Trophoblast cell (in vitro differentiated cells and primary cell): ENCODE measurements at places on chromosomes 13 and 19.

GRCh38 chr19:18440415-18440877 is 2.5 kb upstream of the ISYNA1 start:
- no peak overlapping the region for H3K4me3 ChIP-seq
- peak overlapping the region; percentile 97 for H3K27ac ChIP-seq
- no peak for DNase-seq
- peaks cover 31% of the 10 kb centered on the region for H3K36me3 ChIP-seq
- peaks cover 53% of the 10 kb centered on the region for H3K4me1 ChIP-seq

DNA sequence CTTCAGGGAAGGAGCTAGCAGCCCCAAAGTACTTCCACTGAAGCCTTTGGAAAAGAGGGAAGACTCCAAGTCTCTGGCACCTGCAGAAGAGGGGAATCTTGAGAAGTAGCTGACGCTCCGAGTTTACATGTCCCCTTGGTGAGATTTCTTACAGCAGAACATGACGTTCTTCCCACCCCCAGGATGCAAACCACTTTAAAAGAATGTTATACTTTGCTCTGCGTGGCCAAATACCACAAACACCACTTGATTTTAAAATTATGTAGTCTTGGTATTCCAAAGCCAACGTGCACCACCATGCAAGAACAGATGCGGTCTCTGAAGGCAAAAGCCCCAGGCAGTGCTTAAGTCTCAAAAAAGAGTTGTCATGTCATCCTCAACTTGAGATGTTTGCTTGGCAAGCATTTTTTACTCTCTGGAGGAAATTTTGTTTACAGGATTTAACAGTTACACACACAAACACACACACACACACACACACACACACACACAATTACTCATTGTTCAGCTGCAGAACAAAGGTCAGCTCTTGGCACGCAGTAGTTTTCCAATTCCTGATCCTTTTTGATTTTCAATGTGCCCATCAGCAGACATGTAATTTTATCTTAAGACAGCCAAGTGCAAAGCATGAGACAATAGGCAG is 106.1 kb downstream of the RGCC start:
- H3K4me1 ChIP-seq: peaks cover 5% of the 10 kb centered on the region
- H3K27ac ChIP-seq: no peak overlapping the region
- H3K36me3 ChIP-seq: no peaks in the 10 kb centered on the region
- no peak overlapping the region for H3K4me3 ChIP-seq
- no peaks in the 10 kb centered on the region for H3K27me3 ChIP-seq

- H3K27ac ChIP-seq: no peak overlapping the region
- peak overlapping the region; percentile 95 for H3K4me3 ChIP-seq
- H3K4me1 ChIP-seq: peaks cover 9% of the 10 kb centered on the region
- H3K27me3 ChIP-seq: no peaks in the 10 kb centered on the region
- peaks cover 17% of the 10 kb centered on the region for H3K36me3 ChIP-seq
Observed at GRCh38 chr19:18833141-18833476, 1.4 kb downstream of the UPF1 start.

DNA sequence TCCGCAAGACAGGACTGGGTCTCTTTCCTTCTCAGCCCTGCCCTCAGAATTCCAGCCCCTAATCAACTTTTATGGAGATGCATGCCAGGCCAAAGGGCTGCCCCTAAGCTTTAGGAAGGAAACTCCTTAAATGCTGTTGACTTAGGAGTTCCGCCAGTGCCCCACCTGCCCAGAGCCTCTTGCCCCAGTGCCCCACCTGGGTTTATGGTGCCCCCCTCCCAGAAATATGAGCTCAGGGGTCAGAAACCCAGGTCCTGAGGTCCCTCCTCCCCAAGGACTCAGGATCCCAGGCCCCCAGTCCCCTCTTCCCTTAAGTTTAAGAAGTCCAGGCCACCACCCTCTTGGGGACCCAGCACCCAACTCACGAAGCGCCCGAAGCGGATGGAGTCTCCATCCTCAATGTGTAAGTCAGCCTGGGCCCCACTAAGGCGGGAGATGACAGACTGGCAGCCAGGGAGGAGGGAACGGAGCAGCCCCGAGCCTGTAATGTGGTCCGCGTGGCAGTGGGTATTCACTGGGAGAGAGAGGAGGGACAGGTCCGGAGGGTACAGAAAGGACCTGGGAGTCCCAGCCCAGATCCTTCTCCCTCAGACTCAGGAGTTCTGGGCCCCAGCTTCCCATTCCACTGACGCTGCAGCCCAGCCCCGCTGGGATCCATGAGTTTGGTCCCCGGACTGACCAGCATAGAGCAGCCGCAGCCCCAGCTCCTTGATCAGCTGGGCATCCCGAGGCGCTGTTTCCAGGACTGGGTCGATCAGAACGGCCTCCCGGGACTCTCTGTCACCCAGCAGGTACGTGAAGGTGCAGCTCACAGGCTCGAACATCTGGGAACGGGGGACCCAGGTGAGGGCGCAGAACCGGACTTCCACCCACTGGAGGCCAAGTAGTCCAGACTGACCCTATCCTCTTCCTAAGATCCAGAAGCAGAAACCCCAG is 897 bp downstream of the ETHE1 start:
- H3K27me3 ChIP-seq: no peaks in the 10 kb centered on the region
- H3K27ac ChIP-seq: no peak overlapping the region
- peaks cover 19% of the 10 kb centered on the region for H3K4me1 ChIP-seq
- DNase-seq: peak; percentile 46
- H3K36me3 ChIP-seq: no peaks in the 10 kb centered on the region
- H3K4me3 ChIP-seq: peak overlapping the region; percentile 81

DNA sequence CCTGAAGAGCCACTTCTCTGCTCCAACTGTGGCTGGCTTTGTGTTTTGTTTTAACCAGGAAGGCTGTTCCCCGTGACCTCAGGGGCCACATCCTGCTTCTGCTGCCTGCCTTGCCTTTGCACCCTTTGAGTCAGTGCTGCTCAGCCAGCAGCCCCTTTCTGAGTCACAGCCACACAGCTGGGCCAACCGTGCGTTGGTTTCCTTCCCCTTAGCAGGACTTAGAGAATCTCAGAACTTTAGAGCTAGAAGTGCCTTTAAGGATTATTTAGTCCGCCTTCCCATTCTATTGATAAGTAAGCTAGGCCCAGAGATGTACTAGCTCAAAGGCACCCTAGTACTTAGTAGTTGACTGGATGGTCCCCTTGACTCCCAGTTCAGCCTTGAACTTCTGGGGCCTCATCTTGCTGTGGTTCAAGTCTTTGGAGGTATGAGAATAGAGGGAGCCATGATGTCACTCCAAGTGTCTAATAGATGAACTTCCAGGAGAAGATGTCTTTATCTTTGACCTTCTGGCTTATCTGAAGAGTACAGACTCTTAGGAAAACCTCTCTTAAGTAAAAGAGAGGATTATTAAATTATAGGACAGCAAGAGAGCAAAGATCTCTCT is 8.0 kb downstream of the RGCC start:
- no peaks in the 10 kb centered on the region for H3K27me3 ChIP-seq
- H3K36me3 ChIP-seq: peaks cover 40% of the 10 kb centered on the region
- H3K4me3 ChIP-seq: no peak overlapping the region

- H3K36me3 ChIP-seq: peaks cover 2% of the 10 kb centered on the region
- no peaks in the 10 kb centered on the region for H3K27me3 ChIP-seq
- no peak overlapping the region for H3K4me3 ChIP-seq
Observed at GRCh38 chr19:38538793-38539528, 78.8 kb downstream of the MAP4K1 start.

DNA sequence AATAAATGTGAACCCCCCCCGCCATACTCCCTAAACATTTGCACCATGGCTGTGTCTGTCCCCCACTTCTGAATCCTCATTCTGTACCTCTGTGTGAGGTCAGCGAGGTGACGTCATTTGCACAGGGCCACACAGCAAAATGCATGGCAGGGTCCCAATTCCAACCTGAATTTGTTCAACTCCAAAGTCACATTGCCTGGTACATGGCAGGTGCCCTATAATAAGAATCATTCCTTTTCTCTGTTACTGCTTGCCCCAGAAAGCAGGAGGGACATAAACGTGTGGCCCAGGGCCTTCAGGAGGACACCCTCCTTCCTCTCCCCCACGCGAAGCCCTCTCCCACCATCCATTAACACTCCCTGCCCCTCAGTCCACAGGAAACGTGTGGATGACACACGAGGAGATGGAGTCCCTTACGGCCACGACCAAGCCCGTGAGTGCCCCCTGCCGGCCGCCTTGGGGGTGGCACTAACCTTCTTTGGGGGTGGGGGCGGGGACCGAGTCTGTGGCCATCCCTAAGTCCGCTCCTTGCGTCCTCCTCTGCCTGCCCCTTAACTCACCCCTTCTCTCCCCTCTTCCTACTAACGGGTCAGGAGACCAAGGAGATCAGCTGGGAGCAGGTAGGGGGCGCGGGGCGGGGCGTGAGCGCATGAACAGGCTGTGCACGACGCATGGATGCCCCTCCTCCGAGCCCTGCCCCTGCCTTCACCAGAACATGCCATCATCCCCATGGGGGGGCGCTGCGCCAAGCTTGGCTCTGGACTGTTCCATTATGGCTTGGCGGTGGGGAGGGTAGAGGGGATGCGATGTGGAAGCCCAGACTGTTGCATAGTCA is 9.4 kb downstream of the HRC start:
- peak overlapping the region; percentile 54 for H3K4me3 ChIP-seq
- DNase-seq: peak; percentile 45
- H3K4me1 ChIP-seq: peaks cover 6% of the 10 kb centered on the region
- H3K27me3 ChIP-seq: no peaks in the 10 kb centered on the region
- H3K36me3 ChIP-seq: no peaks in the 10 kb centered on the region

GRCh38 chr19:35375505-35376307 is 4.8 kb downstream of the GPR42 start:
- H3K36me3 ChIP-seq: no peaks in the 10 kb centered on the region
- H3K4me3 ChIP-seq: no peak overlapping the region
- no peaks in the 10 kb centered on the region for H3K4me1 ChIP-seq
- H3K27me3 ChIP-seq: peaks cover 3% of the 10 kb centered on the region

- H3K4me3 ChIP-seq: no peak overlapping the region
- H3K27me3 ChIP-seq: no peaks in the 10 kb centered on the region
- no peak overlapping the region for H3K27ac ChIP-seq
- peak; percentile 70 for DNase-seq
Observed at GRCh38 chr19:8081569-8082550, 29.3 kb downstream of the CCL25 start.

- H3K4me3 ChIP-seq: peak within 1 kb of the TSS; percentile 66
- H3K27ac ChIP-seq: no peak within 1 kb of the TSS
- peaks cover 28% of the 10 kb centered on the region for H3K27me3 ChIP-seq
- no peaks in the 10 kb centered on the region for H3K36me3 ChIP-seq
- peaks cover 8% of the 10 kb centered on the region for H3K4me1 ChIP-seq
- DNase-seq: peak; percentile 12
Observed at GRCh38 chr13:28100150-28101121, at the start of gene FLT3. TSS of gene FLT3 (minus strand) at chr13:28100576. CDS start at chr13:28100510, 66 bp downstream.

GRCh38 chr19:7072541-7072940 is 3.0 kb downstream of the ZNF557 start:
- no peaks in the 10 kb centered on the region for H3K27me3 ChIP-seq
- H3K4me1 ChIP-seq: peaks cover 8% of the 10 kb centered on the region
- no peak for DNase-seq
- H3K36me3 ChIP-seq: peaks cover 44% of the 10 kb centered on the region
- no peak overlapping the region for H3K27ac ChIP-seq
- no peak overlapping the region for H3K4me3 ChIP-seq

- H3K27ac ChIP-seq: no peak overlapping the region
- no peaks in the 10 kb centered on the region for H3K36me3 ChIP-seq
- no peak for DNase-seq
- H3K4me1 ChIP-seq: no peaks in the 10 kb centered on the region
Observed at GRCh38 chr19:35206379-35206778, 22.2 kb downstream of the FAM187B start.

- H3K36me3 ChIP-seq: peaks cover 13% of the 10 kb centered on the region
- peak; percentile 44 for DNase-seq
- H3K27ac ChIP-seq: peak overlapping the region; percentile 60
- peaks cover 5% of the 10 kb centered on the region for H3K4me1 ChIP-seq
Observed at GRCh38 chr19:13748169-13748828, 16.0 kb upstream of the MRI1 start.

DNA sequence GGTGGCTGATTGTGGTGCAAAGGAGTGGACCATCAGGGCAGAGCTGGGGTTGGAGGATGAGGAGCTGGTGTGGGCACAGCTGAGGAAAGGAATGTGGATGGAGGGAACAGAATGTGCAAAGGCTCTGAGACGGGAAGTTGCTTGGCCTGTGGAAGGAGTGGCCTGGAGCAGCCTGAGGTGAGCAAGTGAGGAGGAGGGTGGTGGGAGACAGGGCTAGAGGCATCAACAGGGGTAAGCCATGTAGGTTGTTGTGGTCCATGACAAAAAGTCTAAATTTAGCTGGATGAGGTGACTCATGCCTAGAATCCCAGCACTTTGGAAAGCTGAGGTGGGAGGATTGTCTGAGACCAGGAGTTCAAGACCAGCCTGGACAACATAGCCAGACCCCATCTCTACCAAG is 9.5 kb downstream of the CYP4F22 start:
- no peaks in the 10 kb centered on the region for H3K36me3 ChIP-seq
- DNase-seq: no peak
- H3K27me3 ChIP-seq: no peaks in the 10 kb centered on the region
- H3K27ac ChIP-seq: no peak overlapping the region

- H3K27ac ChIP-seq: no peak overlapping the region
- no peaks in the 10 kb centered on the region for H3K4me1 ChIP-seq
- DNase-seq: no peak
- H3K27me3 ChIP-seq: no peaks in the 10 kb centered on the region
Observed at GRCh38 chr19:51086153-51086850, 3.6 kb upstream of the KLK14 start.

- peak; percentile 55 for DNase-seq
- no peak overlapping the region for H3K27ac ChIP-seq
- H3K36me3 ChIP-seq: peaks cover 2% of the 10 kb centered on the region
- peaks cover 2% of the 10 kb centered on the region for H3K4me1 ChIP-seq
- H3K27me3 ChIP-seq: no peaks in the 10 kb centered on the region
- no peak overlapping the region for H3K4me3 ChIP-seq
Observed at GRCh38 chr13:49374585-49375290, 69.1 kb downstream of the CAB39L start.

GRCh38 chr13:89695343-89696257 is 1651.9 kb upstream of the MIR17HG start:
- H3K4me1 ChIP-seq: no peaks in the 10 kb centered on the region
- peak; percentile 20 for DNase-seq
- H3K27me3 ChIP-seq: no peaks in the 10 kb centered on the region
- H3K27ac ChIP-seq: no peak overlapping the region
- H3K4me3 ChIP-seq: no peak overlapping the region
- H3K36me3 ChIP-seq: no peaks in the 10 kb centered on the region

DNA sequence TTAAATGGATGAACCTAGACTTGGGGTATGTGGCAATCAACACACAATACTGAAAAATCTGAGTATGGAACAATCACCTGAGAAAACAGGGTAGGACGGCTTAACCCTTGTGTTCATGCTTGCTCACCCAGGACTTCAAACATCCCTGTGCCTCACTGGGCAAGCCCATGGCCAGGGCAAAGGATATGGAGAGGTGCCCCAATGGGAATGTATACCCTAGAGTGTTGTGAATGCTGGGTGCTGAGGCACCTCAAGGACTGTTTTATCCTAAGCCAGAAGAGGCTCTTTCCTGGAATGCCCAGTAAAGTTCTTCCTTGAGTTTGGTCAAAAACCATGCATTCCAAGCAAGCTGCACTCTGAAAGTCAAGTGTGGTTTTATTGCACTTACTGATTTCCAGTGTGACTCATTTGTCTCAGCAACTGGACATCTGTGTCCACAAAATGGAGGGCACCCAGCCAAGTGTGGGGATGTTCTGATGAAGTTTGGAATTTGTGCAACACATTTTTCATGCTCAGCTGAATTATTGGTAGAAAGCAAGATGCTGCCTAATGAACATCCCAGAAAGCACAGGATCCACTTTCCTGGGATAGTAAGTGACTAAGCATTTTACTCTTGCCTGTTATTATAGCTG is 531.3 kb downstream of the RFC3 start:
- no peak for DNase-seq
- H3K4me1 ChIP-seq: peaks cover 7% of the 10 kb centered on the region
- no peaks in the 10 kb centered on the region for H3K27me3 ChIP-seq
- no peak overlapping the region for H3K4me3 ChIP-seq
- H3K36me3 ChIP-seq: no peaks in the 10 kb centered on the region

- H3K27me3 ChIP-seq: no peaks in the 10 kb centered on the region
Observed at GRCh38 chr13:110062077-110062776, 244.7 kb downstream of the COL4A1 start.
